ENCODE measurements at places on chromosomes 13 and 19.

- no peak for DNase-seq
Observed at GRCh38 chr13:108096301-108096915, 118.9 kb downstream of the LIG4 start.

- DNase-seq = no peak
Observed at GRCh38 chr13:46903748-46904147, 6.9 kb upstream of the HTR2A start.

DNA sequence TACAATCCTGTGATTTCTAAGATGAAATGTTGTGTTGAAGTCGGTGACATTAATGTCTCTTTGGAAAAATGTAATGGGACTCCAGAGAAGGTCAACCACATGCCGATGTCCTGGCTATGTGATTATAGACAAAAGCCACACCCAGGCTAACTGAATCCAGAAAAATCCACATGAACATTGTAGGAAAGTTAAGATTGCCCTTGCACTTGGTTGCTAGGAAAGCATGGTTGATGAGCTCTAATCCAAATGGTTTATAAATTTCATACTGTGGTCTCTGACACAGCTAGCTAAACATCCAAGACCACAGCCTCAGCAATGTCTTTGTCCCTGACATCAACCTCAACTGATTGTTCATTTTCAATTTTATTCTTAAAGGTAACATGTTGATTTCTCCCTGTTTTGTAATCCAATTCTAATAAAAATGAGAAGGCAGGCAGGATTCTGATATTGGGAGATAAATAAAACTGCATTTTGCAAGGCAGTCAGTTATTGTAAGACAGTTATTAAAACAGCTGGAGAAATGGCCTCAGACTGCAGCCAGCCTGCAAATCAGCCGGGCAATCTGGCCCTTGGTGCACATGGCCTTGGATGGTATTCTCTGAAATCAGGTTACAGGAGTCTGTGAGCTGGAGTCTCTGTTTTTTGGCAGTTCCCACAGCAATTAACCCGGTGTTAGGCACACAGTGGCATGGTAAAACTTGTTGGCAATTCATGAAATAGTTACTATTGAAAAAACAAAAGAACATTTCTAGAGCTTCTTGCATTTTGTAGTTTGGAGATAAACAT lies 93.9 kb downstream of the STARD13 start:
- DNase-seq = no peak

DNA sequence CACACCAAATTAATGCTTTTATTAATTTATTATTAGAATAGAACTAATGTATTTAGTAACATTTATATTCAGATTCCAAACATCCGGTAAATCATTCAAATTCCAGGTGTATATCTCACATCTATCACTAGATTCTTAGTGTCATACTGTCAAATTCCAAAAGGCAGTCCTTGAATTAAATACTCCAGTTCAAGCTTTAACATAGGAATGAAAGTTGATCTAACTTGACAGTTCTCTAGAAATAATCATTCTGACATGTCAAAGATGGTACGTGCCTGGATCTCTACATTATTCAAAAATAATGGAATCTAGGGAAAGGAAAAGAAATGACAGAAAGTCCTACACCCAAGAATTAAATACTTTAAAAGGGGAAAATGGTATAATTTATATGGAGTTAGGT lies 1161.5 kb downstream of the PCDH9 start:
- no peak for DNase-seq

DNA sequence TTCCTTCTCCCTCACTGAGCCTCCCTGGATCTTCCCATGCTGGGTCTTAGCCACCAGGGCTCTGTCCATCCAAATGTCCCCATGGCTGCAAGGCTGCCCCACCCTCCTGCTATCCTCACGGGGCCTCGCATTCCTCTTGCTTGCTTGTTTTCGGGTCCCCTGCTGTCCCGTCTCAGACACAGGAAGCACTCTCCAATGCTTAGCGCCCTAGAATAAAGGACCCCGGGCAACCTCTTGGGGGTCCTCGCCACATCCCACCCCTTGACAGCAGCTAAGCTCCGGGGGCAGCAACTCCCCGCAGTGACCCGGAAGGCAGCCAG lies 23.7 kb downstream of the SH3GL1 start:
- no peak for DNase-seq

DNA sequence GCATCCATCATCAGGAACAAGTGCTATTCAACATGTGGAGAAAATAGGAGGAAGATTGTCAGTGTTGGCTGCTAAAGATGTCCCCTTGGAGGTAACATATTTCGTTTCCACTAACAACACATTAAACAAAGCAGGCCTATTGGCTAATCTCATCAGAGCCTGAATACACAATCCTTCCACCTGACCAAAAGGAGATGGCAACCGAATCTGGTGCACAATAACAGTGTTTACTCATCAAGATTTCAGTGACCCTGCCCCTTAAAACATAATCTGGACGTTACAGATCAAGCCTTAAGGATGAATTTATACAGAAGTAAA lies 582.5 kb downstream of the EFNB2 start:
- no peak for DNase-seq

DNA sequence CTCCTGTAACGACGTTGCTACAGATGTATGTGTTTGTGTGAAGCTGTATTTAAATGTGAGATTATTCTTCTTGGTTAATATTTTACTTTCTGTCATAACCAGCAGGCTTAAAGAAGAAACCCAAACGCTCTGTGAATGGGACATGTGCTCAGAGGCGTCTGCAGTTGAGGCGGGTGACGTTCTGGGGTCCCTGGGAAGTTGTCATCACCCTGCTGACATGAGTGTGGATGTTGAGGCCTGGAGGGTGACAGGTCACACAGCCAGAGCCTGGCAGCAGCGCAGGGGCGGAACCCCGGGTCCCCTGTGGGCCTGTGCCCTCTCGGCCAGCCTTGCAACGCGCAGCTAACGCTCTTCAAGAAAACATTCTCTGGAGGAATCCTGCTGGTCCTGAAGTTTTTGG lies 16.6 kb downstream of the RASA3 start:
- no peak for DNase-seq
